ENCODE measurements at places on chromosomes 11 and 22.

GRCh38 chr11:87972133-87972532, 203.1 kb downstream of the RAB38 start:
- DNase-seq: no peak

- DNase-seq: no peak
These were observed 30.7 kb downstream of the PIWIL4 start for GRCh38 chr11:94597896-94598295.

DNA sequence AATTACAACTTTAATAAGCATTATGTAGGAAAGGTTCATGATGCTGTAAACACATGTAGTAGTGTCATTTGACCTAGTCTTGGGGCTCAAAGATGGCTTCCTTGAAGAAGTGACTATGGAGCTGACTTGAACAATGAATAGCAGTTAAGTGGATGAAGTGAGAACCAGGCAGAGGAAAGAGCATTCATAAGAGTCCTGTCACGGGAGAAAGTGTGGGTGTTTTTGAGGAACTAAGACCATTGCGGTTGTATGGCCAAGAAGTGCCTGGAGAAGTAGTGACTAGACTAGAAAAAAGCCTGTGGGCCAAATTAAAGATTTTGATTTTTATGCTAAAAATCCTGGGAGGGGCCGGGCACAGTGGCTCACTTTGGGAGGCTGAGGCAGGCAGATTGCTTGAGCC, 7.2 kb upstream of the IL18BP start:
- no peak for DNase-seq

- DNase-seq: no peak
These were observed 16.1 kb downstream of the ST3GAL4 start for GRCh38 chr11:126371595-126371994.

DNA sequence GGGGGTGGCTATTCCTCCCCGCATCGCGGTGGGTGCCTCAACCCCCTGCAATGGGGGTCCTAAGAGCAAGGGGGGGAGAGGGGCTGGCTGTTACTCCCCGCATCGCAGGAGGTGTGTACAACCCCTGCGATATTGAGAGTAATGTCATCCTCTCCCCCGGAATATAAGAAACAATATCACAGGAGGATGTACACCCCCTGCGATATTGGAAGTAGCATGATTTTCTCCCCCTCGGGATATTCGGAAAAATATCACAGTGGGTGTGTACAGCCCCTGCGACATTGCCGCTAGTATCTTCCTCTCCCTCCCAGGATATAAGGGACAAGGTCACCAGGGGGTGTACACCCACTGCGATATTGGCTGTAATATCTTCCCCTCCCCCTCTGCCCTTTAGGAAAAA, 22.5 kb upstream of the APOL5 start:
- DNase-seq: no peak

DNA sequence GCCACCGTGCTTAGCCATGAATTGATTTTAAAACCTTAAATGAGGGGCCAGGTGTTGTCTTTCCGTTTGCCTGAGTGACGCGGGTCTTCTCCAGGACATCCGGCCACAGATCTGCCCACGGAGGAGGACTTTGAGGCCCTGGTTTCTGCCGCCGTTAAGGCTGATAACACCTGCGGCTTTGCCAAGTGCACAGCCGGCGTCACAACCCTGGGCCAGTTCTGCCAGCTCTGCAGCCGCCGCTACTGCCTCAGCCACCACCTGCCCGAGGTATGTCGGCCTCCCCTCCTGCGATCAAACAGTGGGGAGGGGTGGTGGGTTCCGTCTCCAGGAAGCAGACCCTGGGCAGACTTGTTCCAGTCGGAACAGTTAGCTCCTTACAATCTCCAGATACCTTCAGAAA, 34.4 kb downstream of the IGHMBP2 start:
- DNase-seq: no peak

GRCh38 chr11:128848815-128849455, 18.2 kb downstream of the KCNJ1 start:
- DNase-seq: no peak

GRCh38 chr11:114847306-114847975, 169.1 kb downstream of the NXPE2 start:
- DNase-seq: no peak

GRCh38 chr22:37534445-37534844, 15.2 kb upstream of the CARD10 start:
- DNase-seq: no peak

DNA sequence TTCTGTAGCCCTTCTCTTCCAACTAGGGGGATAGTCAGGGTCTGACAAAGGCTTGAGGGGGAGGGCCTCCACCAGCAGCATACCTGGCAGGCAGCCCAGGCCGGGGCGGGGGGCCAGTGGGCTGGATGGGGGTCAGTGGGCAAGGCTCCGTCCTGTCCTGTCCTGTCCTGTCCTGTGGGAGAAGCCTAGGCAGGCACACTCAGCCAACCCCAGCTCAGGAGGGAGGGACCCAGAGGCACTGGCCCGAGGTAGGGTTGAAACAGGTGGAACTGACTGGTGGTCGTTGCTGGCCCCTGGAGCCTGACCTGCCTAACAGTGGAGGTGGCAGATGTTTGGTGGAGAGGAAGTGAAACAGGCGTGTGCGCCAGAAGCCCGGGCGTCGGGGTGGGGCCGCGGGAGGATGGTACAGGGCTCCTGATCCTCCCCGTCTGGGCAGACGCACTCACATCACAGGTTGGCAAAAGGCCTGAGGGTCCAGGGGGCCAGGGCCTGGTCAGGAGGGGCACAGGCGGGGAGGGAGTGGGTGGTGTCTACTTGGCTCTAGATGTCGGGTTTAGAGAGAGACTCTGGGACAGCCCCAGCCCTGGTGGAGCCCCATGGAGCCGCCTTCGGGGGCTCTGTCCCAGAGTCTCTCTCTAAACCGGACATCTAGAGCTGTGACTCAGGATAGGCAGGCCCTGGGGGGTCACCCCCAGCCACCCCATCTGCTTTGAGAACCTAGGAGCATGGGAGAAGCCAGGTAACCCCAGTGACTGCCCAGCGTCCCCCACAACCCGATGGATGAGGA, 32.5 kb upstream of the GRAMD4 start:
- no peak for DNase-seq

DNA sequence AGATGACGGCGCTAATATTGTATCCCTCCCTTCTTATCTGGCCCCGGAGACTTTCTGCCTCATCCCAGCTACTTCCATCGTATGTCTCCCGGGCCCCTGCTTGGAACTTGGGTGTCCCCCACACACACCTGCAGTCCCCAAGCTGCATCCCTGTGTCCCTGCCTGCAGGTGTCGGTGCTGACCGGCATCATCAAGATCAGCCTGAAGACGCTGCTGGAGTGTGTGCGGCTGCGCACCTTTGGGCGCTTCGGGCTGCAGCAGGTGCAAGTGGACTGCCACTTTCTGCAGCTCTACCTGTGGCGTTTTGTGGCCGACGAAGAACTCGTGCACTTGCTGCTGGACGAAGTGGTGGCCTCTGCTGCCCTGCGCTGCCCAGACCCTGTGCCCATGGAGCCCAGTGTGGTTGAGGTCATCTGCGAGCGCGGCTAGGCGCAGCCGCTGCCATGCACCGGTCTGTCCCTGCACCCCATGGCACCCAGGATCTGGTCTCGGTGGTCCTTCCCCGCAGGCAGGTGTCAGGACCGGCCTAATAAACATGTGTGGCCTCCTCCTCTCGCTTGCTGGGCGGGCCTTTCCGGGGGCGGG, 421 bp upstream of the TM7SF2 start:
- no peak for DNase-seq

- peak; percentile 38 for DNase-seq
These were observed 46.4 kb downstream of the CD82 start for GRCh38 chr11:44611687-44612434.

- no peak for DNase-seq
These were observed 23.7 kb upstream of the SLC36A4 start for GRCh38 chr11:93221539-93221938.

DNA sequence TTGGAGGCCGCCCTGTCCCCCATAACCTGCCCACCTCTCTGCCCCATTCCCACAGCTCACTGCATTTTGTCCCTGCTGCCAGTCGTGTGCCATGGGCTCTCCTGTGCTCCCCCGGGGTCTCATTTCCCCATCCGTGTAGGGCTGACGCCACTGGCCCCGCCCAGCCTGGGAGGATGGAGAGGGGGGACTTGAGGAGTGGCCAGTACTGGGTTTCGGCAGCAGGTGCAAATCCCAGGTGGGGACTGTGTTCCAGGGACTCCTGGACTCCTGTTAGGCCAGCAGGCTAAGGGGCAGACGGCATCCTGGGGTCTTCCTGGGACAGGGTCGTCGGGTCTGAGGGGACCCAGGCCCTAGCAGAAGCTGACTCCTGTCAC, 1.2 kb upstream of the MYO7A start:
- no peak for DNase-seq

DNA sequence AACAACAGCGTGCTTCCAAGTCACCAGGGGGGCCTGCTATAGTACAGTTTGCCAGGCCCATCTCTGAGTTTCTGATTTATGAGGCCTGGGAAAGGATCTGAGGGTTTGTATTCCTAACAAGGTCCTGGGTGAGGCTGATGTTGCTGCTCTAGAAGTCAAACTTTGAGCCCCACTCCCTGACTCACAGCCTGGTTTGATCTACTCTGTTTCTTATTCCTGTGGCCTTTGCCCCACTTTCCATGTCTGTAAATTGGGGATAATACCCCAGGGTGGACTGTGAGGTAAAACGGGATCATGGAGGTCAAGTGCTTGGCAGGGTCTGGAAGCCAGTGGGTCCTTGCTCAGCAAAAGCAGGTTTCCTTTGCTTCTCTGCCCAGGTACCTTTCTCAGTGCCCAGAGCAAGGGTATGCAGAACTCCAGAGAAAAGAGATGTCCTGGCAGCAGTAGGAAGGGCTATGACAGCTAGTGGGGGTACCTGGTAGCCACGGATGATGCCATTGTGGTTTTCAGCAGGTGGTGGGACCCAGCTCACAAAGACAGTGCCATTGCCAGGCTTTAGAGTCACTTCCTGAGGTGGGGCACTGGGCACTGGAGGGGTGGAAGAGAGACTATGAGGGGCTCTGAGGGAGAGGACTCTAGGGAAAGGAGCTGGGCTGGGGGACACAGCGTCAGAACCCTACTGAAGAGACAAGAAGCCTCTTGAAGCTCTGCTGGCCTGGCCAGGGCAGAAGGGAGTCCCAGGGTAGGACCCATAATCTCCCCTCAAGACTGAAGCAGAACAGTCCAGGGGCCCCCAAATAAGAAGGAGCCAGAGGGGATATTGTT, 2.8 kb downstream of the ROBO4 start:
- DNase-seq: no peak

DNA sequence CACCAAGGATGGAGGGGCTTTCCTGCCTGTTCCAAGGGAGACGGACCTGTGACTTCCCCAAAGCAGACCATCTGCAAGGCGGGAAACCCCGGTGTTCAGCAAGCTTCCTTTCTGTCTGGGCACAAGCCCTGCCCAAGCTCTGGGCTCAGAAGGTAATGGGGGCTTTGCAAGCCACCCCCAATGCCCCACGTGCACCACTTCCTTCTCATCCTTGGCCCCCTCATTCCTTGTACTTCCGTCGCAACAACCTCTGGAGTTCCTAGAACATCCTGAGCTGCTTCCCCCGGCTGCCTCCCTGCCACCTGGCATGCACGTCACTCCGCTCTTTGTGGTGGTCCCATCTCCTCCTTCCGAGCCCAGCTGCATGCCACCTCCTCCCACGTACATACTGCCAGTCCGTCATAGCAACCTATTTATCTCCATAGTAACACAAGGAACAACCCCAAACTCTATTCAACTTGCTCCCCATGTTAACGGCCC, 3.9 kb downstream of the MYEOV start:
- DNase-seq: no peak

GRCh38 chr22:50461979-50462540, 12.8 kb downstream of the SBF1 start:
- DNase-seq: no peak

DNA sequence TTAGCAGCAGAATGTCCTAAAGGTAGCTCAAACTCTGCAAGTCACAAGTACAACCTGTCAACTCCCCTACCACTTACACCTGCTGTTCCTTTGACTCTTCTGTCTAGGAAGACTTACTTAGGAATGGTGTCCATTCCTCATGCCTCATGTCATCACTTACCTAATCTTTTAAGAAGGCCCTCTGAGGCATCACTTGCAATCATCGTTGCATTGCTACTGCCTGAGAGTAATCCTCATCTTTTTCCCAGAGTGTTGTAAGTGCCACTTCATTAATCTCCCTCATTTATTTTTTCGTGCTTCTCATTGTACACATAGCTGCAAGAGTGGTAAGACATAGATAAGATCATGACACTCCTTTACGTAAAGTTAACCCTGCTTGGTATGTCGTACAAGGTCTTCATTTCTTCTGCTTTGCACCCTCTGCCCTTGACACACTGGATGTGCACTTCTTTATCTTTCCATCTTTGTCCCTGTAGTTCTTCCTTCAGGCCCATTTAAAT, 54.6 kb downstream of the SFI1 start:
- DNase-seq: no peak

DNA sequence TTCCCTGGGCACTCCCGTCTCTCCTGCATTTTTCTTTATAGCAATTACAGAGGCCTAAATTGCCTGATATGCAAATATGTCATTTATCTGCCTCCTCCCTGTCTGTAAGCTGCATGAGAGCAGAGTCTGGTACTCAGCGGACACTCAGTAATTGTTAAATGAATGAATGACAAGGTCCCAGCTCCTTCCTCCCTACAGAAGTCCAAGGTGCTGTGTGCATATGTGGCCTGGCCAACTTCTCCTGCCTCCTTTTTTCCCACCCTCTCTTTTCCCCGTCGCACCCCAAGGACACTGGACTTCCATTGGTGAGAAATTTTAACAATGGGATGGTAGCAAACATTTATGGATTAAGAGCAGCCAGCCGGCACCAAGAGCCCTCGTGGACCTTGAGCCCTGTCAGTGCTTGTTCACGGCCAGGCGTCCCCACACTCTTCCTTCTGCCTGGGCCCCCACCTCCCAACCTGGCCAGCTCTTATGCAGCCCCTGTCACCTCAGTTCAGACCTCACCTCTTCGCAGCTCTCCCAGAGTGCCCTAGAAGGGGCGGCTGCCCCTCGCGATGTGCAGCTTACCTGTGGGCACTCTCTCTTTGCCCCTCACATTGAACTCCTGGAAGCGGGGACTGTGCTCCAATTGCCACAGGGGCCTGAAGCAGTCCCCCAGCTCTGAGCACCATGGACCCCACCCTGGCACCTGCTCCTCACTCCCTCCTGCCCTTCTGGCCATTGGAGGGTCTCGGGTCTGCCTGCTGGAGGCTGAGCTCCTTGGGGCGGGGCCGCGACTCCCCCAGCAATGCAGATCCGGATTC, 1.5 kb downstream of the TMPRSS6 start:
- DNase-seq: no peak

DNA sequence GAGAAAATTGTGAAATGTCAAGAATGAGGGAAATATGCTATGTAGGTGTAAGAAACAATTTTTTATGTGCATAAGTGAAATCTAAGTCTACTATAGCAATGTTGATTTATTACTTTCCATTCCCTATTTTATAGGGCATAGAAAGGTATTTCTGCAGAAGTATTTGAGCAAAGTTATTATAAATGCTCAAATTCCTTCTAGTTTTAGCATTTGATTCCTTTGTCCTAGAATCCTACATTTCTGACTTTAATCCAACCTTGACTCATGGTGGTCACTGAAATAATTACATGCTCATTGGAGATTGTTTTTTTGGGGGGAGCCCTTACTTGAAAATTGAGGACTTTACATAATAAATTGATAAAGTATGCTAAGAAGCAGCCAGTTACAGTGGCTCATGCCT, 716.6 kb upstream of the LUZP2 start:
- DNase-seq: no peak

All from Caki2 (cell line).